ENCODE measurements at places on chromosomes 2 and 18.
A peak's percentile ranks its signal among the peaks of the same experiment; 100 is the strongest.

- DNase-seq = no peak
Observed at GRCh38 chr2:213524164-213524563, 239.9 kb downstream of the SPAG16 start.

DNA sequence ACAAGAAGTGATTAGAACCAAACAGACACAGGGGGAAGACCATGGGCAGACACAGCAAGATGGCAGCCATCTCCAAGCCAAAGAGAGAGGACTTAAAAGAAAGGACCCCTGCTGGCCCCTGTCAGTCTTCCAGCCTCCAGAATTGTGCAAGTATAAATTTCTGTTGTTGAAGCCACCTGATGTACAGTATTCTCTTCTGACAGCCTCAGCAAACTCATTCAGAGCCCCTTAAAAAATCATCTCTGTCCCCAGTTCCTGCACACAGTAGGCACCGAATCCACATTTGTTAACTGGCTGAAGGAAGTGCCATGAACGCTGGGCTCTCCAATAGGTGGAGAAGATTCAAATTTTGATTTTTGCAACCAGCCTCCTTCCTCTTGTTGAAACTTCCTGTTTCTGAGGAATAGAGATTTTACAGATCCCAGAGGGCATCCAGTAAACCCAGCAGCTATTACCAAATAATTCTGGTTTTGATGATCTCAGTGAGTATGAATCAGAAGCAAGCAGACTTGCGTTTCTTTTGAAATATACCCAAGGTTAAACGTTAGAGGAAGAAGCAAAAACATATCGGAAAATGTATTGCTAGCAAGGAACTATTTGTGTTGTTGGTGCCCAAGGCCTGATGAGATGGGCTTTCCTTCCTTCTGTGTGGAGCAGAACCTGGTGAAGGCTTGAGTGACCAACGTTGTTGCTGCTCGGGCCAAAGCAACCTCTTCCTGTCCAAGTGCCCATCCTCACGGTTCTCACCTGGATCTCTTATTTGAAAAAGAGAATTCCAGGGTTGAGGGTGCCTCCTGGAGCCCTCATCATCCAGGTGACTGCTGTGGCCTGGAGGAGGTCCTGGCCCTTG is 47.7 kb upstream of the PLB1 start:
- DNase-seq = peak; percentile 50

- DNase-seq = peak; percentile 92
Observed at GRCh38 chr2:190835303-190835930, 45.2 kb upstream of the GLS start.

- DNase-seq = no peak
Observed at GRCh38 chr18:30556112-30556511, 486.4 kb downstream of the DSC3 start.

DNA sequence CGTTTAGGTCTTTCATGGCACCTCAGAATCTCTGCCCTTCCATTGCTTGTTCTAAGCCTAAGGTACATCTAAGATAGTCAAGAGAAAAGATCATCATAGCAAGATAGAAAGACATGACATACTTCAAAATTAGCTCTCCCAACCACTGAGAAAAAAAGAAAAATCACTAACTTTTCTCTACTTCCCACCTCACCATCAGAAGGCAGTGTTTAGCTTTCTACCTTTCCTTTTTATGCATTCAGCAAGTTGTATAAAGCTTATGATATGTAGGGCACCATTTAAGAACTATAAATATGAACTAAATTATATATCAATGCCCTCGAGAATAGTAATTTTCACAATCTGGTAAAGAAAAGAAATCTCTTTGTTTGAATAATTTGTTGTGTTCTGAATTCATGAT is 331.8 kb upstream of the VWC2L start:
- DNase-seq = no peak

DNA sequence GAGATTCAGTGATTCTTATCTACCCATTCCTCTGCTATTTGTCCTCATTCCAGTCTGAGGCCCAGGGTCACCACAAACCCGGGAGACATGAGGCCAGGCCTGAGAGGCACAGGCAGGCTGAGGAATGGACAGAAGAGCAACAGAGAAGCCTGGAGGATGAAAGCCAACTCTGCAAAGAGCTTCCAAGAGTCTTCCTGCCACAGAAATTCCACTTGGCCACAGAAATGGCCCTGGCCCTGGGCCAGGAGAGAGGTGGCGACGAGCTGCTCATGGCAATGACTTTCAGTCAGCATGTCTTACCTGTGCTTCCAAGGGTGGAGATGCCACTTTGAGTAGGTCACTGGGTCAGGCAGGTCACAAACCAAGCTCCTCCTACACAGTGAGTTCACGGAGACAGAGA is 155.3 kb upstream of the PKDCC start:
- DNase-seq = no peak

GRCh38 chr2:31033032-31033431 is 105.2 kb downstream of the GALNT14 start:
- no peak for DNase-seq

DNA sequence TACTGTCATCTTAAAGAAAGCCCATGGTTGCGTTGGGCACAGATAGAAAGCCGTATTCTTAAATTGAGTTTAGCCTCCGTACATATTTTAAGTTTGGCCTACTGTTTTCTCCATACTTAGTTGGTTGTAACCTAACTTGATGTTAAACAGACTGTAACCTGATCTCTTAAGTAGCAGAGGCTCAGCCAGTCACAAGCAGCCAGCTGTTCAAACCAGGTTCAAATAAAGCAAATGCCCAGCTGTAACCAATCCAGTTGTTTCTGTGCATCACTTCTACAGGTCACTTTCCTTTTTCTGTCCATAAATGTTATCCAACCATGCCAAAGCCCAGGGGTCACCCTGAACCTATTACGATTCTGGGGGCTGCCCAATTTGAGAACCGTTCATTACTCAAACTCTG is 10.0 kb upstream of the THADA start:
- DNase-seq = no peak

GRCh38 chr2:85353876-85354285 is 447 bp downstream of the RETSAT start:
- DNase-seq = peak; percentile 12

- DNase-seq = peak; percentile 33
Observed at GRCh38 chr2:31729442-31730092, 148.8 kb upstream of the SRD5A2 start.

DNA sequence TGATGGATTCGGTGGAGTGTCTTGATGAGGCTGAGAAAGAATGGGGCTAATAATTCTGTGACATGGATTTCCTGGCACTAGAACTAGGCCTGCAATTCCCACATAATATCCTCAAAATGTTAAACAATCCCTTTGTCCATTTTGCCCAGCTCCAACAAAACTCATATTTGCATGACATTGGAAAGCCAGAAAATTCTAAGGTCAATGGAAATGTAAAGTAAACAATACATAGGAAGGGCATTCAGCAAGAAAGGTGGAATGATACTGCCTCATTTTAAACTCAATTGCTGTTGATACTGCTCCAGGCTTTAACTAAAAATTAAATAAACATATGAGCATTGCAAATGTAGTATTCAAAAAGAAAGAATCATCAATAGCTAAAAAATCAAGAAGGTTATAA is 434.8 kb upstream of the SLC8A1 start:
- no peak for DNase-seq

DNA sequence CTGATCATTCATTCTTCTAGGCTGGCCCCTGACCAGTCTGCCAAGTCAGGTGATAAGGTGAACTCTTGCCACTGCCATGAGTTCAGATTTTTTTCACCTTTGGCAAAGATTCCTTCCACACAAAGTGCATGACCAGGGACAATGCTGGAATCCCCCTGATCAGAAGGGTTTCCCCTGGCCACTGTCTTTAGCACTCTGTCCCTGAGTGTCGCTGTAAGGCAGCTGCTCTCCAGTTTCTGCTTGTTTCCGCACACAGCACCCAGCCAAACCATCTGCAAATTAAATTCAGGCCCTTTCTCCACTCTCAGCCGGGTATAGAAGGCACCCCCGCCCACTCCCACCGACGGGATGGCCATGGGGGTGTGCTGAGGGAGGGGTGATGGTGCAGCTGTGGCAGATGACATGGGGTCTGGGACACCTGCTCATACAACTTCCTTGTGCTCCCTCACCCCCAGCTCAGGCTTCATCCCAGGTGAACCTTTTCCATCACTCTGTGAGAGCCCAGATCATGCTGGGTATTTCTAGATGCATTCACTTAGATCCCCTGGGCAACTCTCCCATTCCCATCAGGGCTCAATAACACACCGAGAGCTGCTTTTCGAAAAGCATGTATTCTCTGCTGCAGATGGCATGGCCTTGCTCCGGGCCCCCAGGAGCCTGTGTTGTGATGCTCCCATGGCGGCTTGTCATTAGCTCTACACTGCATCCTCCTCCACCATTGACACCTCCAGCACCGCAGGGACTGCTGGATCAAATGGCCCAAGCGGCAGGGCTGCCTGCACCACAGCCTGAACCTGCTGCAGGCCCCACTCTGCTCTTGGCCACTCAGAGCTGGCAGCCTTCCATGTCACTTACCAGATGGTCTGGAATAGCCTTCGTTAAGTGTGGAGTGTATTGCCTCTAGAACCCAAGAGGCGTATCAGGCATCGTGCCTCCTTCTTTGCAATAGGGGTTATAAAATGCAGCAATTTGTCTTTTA is 52.3 kb upstream of the ROCK2 start:
- no peak for DNase-seq

- no peak for DNase-seq
Observed at GRCh38 chr2:176781570-176782217, 430.9 kb upstream of the HNRNPA3 start.

GRCh38 chr2:235825946-235826345 is 332.1 kb downstream of the AGAP1 start:
- no peak for DNase-seq

- DNase-seq = no peak
Observed at GRCh38 chr18:70822691-70823090, 533.8 kb downstream of the SOCS6 start.

- no peak for DNase-seq
Observed at GRCh38 chr18:10249270-10249669, 205.2 kb upstream of the APCDD1 start.

GRCh38 chr2:71720283-71720560 is 266.9 kb downstream of the DYSF start:
- DNase-seq = no peak

DNA sequence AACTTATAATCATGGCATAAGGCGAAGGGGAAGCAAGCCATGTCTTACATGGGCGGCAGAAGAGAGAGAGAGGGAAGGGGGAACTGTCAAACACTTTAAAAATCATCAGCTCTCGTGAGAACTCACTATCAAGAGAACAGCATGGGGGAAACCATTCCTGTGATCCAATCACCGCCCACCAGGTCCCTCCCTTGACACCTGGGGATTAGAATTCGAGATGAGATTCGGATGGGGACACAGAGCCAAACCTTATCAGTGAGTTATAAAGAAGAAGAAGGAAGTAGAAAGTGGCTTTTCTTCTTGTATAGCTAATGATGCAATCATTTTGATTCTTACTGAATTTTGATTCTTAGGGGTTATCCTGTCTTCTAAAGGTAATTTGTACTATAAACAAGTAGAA is 51.4 kb downstream of the SMCHD1 start:
- no peak for DNase-seq
